Gastroesophageal sphincter (tissue), 4 donors: ENCODE measurements at places on chromosomes 5 and 9. TPM values are rescaled to one million over a fixed set of nuclear protein-coding genes. Genes with fewer than 3 reads are reported as not detected.

GRCh38 chr5:147782110-147783028 is at the start of gene JAKMIP2:
JAKMIP2 (minus strand) TSS chr5:147782728; CDS start chr5:147671806, 110,922 bp downstream.
- ATAC-seq = peak; percentile 39

DNA sequence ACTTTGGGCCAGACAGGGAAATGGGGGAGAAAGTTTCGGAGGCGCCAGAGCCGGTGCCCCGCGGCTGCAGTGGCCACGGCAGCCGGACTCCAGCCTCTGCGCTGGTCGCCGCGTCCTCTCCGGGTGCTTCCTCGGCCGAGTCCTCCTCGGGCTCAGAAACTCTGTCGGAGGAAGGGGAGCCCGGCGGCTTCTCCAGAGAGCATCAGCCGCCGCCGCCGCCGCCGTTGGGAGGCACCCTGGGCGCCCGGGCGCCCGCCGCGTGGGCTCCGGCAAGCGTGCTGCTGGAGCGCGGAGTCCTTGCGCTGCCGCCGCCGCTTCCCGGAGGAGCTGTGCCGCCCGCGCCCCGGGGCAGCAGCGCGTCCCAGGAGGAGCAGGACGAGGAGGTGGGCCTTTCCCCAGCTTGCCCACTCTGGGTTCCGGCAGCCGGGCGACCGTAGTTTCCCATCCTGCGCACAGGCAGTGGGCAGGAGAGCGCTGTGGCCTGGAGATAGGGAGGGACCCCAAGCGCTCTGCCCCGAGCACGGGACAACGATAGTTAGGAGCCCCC is 516 bp downstream of the MAST4 start:
- peak; percentile 29 for ATAC-seq

DNA sequence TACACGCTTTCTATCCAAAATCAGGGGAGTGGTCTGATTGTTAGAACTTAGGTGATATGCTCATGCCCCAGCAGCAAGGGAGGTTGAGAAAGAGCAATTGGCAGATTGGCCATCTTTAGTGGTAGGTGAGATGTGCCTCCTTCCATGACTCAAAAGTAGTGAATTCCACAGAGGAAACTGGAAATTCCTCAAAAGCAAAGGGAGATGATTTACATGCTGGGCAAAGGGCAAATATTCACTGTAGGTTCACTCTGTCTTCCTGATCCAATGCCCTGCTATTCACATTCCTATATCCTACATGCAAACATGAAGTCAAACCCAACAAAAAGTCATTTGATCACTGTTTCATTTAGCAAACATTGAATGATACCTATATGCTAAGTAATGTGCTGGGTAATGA is 130.1 kb upstream of the ZNF608 start:
- ATAC-seq = no peak

DNA sequence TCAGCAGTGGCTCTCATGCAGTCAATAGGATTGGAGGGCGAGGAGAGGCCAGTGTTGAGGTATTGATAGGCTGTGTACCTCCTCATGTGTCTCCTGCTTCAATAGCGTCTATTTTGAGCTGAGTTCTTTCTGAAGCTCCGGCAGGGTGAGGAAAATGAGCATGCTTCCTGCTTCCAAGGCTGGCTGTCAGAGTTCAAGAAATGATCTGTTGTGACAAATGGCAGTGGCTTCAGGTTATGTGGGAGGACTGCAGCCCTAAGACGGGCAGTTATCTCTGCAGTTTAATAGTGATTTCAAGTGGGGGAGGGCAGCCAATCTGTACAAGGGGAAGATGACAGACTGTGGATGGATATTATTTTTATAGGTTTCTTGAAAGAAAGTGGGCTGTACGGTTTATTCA is 54.0 kb upstream of the CXCL14 start:
- ATAC-seq = no peak

GRCh38 chr5:176737746-176738636 is 72.4 kb upstream of the UNC5A start:
- ATAC-seq = no peak

PCDHGA3 gene
- 3.0 TPM for total RNA-seq

DNA sequence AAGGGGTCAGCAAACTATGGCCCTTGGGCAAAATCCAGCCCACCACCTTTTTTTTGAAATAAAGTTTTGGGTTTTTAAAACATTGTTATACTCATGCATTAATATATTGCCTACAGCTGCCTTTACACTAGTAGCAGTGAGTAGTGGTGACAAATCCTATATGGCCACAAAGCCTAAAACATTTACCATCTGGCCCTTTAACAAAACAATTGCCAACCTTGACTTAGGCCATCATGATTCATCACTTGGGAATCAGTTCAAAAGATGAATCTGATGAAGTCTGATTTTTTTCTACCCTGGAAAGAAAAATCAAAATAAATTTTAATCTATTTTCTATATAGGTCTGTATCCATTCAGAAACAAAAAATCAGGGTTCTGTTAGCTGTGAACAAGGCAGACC is 484.9 kb downstream of the BNC2 start:
- ATAC-seq = no peak

DNA sequence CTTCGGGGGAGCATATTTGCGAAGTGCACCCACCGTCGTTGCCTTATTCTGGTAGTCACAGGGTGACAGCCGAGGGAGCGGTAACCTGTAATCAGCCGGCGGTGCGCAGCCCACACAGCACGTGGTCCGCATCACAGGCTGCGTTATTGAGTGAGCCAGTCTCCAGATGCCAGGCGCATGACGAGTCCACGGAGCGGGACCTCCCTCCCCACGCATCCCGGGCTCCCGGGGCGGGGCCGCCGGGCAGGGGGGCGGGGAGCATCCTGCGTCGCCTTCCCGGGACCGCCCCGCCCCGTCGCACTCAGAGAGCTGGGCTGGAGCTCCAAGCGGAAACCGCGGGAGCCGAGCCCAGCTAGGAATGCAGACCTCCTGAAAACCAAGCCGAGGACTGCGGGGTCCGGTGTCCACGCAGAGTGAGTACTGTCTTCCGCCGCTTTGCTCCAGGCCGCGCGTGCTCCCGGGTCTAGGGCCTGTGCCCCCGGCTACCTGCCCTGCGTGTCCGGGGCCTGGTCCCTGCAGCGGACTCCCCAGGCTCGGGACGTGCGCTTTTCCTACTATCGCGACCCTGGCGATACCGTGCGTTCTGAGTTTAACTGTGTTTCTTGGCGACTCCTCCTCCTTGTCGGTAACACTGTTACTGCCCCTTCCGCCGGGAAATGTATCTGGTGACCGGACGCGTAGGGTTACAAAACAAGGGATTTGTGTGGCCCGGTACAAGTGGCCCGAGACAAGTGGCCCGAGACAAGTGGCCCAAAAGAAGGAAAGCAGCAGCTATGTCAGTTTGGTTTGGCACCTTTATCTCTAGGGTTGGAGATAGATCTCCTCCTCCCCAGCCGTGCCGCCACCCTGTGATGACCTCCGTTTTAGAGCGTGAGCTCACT is 40.6 kb downstream of the CAST start:
- ATAC-seq = peak; percentile 97

GRCh38 chr5:122967085-122967484 is 69.4 kb downstream of the PPIC start:
- ATAC-seq = no peak

DNA sequence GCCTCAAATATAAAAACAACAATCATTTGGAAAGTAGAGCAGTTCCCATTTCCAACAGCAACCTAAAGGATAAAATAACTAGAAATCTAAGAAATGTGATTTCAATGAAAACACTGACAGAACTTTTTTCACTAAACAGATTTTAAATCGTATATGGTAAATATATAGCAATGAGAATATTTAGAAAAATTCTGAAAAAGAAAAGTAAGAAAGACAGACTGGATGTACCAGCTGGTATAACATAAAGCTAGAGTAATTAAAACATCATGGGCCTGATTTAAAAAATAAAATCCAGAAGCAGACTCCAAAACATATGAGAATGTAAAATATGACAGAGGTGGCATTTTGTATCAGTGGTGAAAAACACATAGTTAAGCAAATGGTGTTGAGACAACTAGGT is 308.9 kb downstream of the MLLT3 start:
- ATAC-seq = no peak

CCDC112 gene
- 6.1 TPM for total RNA-seq

DNA sequence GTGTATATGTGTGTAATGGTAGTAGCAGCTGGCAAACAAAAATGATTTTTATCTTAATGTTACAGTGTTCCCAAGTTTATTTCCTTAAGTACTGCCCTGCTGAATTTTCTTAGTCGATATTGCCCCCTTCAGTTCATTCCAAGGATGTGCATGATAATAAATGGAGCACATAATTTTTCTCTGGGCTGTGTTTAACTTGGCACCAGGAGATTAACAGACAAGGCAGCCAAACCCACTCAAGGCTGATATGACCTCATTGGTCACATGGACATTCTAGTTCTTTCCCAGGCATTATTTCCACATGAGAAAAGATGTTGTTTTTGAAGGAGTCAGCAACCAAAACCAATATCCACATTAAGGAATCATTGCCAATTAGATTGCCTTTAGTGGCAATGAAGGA is 61.8 kb downstream of the COX7C start:
- peak; percentile 87 for ATAC-seq

PCDHA6 gene
- 0.78 TPM for total RNA-seq

BARHL1 gene
- not detected for total RNA-seq

DNA sequence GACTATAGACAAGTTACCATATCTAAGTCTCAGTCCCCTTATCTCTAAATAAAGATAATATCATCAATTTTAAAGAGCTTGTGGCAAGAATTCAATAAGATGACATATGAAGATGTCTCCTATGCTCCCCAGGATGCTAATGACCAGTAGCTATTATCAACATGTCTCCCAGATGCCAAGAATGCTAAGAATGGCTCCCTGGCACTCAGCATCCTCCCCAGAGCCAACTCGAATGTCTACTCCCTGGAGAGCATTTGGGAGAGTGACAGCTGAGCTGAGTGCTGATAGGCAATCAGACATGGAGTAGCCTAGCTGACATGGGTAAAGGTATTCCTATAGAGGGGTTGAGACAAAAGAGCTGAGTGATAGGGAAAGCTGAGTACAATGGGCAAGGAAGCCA is 15.9 kb downstream of the P4HA2 start:
- no peak for ATAC-seq

GRCh38 chr9:95206143-95206542 is 111.4 kb downstream of the FANCC start:
- no peak for ATAC-seq

GABBR2 gene
- not detected for total RNA-seq

DNA sequence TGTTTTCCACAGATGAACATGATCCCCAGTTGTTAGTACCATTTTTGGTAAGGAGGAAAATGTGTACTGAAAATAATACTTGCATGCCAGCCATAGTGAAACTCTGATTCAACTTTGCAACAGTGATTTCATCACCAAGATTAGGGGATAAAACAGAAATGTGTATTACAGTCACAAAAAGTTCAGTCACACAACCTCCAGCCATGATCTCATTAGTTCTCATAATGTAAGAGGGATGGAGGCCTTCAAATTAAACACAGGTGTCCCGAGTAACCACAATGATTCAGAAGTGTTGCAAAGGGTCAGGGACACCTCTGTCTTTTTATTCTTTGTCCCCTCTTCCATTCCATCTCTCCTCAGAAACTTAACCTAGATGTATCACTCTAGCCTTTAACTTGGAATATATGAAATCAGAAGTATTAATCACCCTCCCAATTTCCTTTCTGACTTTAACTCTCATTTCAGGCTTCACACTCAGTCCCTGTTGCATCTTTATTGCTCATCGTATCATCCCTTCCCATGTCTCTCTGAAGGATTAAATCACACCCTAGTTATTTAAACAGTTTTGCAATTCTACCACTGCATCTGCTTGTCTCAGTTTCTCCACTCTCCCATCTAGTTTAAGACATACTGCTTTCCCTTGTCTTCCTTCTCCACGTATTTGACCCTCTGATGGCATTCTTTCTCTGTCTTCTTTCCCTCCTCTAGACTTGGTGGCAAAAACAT is 291.2 kb downstream of the ADAMTS6 start:
- ATAC-seq = peak; percentile 76

DNA sequence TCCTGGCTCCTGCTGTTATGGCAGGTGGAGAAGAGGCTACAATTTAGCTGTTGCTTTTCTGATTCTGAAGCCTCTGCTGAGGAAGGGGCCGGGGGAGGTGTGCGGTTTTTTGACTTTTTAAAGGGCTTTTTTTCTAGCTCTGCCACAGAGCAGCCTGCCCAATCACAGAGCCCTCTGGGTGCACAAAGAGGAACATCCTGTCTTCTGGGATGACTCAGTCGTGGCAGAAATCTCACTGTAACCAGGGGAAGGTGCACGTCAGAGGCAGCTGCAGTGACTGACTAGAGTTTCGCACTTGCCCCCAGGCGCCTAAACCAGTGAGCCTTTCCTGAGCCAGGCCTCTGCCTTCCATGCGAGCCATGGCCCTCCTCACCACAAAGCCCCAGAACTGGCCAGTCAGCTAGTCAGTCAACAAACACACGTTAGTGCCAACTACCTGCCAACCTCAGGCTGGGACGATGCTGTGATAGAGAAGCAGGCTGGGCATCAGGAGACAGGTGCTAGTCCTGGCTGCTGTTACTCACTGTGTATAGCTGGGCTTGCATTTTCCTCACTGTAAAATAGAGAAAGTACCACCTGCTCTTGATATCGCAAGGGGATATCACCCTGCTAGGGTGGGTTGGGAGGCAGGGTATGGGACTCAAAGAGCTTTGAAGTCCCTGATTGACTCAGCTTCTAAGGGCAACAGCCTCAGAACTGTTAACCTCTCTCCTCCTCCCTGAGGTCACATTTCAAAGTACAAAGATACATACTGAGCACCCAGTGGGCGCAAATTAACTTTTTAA is 2.2 kb downstream of the AKNA start:
- ATAC-seq = peak; percentile 66

- no peak for ATAC-seq
These were observed 120.9 kb downstream of the ZNF354C start for GRCh38 chr5:179180921-179181645.

- no peak for ATAC-seq
These were observed 511 bp upstream of the SPDL1 start for GRCh38 chr5:169583101-169583423.

ESM1 gene
- total RNA-seq = not detected

DNA sequence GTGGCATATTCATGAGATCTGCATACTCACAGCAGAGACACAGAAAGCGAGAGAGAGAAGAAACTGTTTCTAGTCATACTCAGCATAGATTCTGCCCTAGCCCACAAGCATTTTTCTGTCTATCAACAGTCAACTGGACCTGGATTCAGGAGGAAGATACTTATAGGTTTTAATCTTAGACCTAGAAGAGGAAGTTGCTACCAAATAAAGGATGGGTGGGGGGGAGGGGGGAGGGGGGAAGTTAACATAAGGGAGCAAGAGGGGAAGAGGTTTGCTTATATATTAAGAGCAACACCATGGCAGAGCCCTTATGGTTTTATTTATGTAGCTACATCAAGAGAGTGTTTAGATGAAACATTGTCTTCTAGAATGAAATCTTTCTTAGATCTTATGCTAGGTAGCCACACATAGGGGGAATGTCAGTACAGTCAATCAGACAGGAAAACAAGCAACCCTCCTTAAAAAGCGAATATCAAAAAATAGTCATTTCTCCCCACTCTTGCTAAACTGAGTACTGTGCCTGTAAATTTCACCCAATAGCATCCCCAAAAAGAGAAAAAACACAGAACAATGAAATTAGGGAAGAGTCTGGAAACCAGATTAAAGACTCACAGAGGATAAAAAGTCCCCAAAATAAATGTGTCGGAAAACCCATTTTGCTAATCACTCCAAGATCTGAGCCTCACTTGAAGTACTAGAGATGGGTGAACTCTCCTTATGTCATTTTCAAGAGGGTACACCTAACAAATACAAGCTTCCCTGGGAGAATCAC is 192.7 kb upstream of the NR4A3 start:
- no peak for ATAC-seq
